Chondrocyte (in vitro differentiated cells): ENCODE measurements at places on chromosomes 5 and 9. TPM values are rescaled to one million over a fixed set of nuclear protein-coding genes. Genes with fewer than 3 reads are reported as not detected.

Gene RIGI
- total RNA-seq: 3.8 to 5.0 TPM (median 3.9 TPM) in 3 replicates

Gene PITX1
- total RNA-seq: 0.18 TPM in 1 of 3 replicates, not detected in the others

Gene SOX30
- not detected in 3 replicates for total RNA-seq

Gene GFPT2
- 16.8 to 46.1 TPM (median 18.8 TPM) in 3 replicates for total RNA-seq

Gene OCLN
- total RNA-seq: 3.2 to 9.0 TPM (median 7.7 TPM) in 3 replicates

Gene ARHGEF39
- total RNA-seq: 0.79 to 2.3 TPM (median 0.85 TPM) in 3 replicates

Gene RANBP17
- total RNA-seq: 22.5 to 35.7 TPM (median 24.5 TPM) in 3 replicates

Gene CRB2
- total RNA-seq: 0.07 TPM in 1 of 3 replicates, not detected in the others

Gene GBGT1
- 2.1 to 8.1 TPM (median 5.8 TPM) in 3 replicates for total RNA-seq

Gene OLFML2A
- 112 to 475 TPM (median 469 TPM) in 3 replicates for total RNA-seq

Gene SEC61B
- total RNA-seq: 167 to 218 TPM (median 181 TPM) in 3 replicates

Gene PCDHGA4
- total RNA-seq: 0.72 to 1.4 TPM (median 0.94 TPM) in 3 replicates

Gene CTXN3
- not detected in 3 replicates for total RNA-seq

Gene DMRTA1
- 5.0 to 6.7 TPM (median 5.2 TPM) in 3 replicates for total RNA-seq

Gene MINAR2
- total RNA-seq: not detected in 3 replicates

Gene ELOVL7
- 0.22 to 0.40 TPM (median 0.28 TPM) in 3 replicates for total RNA-seq

Gene TBC1D9B
- total RNA-seq: 107 to 130 TPM (median 118 TPM) in 3 replicates

Gene GARIN3
- not detected in 3 replicates for total RNA-seq

Gene FGD3
- total RNA-seq: not detected in 3 replicates

Gene RAB14
- 58.6 to 68.0 TPM (median 64.3 TPM) in 3 replicates for total RNA-seq

Gene EIF4EBP3
- 5.6 to 6.2 TPM (median 6.0 TPM) in 3 replicates for total RNA-seq

Gene ATP10B
- total RNA-seq: not detected in 3 replicates

Gene QRFP
- total RNA-seq: not detected in 3 replicates

Gene PRR16
- total RNA-seq: 10.7 to 38.1 TPM (median 10.7 TPM) in 3 replicates

Gene ACTBL2
- 0.10 TPM in 1 of 3 replicates, not detected in the others for total RNA-seq

Gene CA9
- total RNA-seq: 2.9 to 3.6 TPM in 2 of 3 replicates, not detected in the other

Gene ABL1
- 73.6 to 93.7 TPM (median 91.5 TPM) in 3 replicates for total RNA-seq

Gene PSMD5
- 48.1 to 64.2 TPM (median 54.3 TPM) in 3 replicates for total RNA-seq

Gene IGFBPL1
- 1.3 to 3.6 TPM (median 2.8 TPM) in 3 replicates for total RNA-seq

Gene CAMK2A
- 0.24 TPM in 1 of 3 replicates, not detected in the others for total RNA-seq

Gene AGXT2
- total RNA-seq: not detected in 3 replicates

Gene CLTB
- total RNA-seq: 63.8 to 85.6 TPM (median 65.3 TPM) in 3 replicates

Gene NUDT12
- 5.0 to 7.6 TPM (median 7.4 TPM) in 3 replicates for total RNA-seq

Gene RNF183
- not detected in 3 replicates for total RNA-seq

Gene GGTA1
- 0.46 to 3.2 TPM (median 2.5 TPM) in 3 replicates for total RNA-seq

Gene SLC46A2
- not detected in 3 replicates for total RNA-seq

Gene FOXE1
- total RNA-seq: not detected in 3 replicates

Gene CBY3
- total RNA-seq: not detected in 3 replicates

Gene ANGPTL2
- total RNA-seq: 26.7 to 39.7 TPM (median 39.0 TPM) in 3 replicates
